ENCODE measurements at places on chromosomes 7 and 10.

- DNase-seq = peak; percentile 72
These were observed 4.7 kb upstream of the NOS3 start for GRCh38 chr7:150986099-150986512.

GRCh38 chr10:74061104-74061503, 63.2 kb downstream of the VCL start:
- no peak for DNase-seq

- DNase-seq = no peak
These were observed 14.1 kb downstream of the HNRNPF start for GRCh38 chr10:43394868-43395267.

GRCh38 chr10:118504467-118505205, 90.8 kb downstream of the PRLHR start:
- DNase-seq = no peak
